Natural killer cell treated with Interleukin-12 subunit alpha and Interleukin-12 subunit beta and Interleukin-15 and Interleukin-18, amount 100 ng/mL, for 72 hours (primary cell): ENCODE measurements at places on chromosomes 7 and 10.
A peak's percentile ranks its signal among the peaks of the same experiment; 100 is the strongest.

DNA sequence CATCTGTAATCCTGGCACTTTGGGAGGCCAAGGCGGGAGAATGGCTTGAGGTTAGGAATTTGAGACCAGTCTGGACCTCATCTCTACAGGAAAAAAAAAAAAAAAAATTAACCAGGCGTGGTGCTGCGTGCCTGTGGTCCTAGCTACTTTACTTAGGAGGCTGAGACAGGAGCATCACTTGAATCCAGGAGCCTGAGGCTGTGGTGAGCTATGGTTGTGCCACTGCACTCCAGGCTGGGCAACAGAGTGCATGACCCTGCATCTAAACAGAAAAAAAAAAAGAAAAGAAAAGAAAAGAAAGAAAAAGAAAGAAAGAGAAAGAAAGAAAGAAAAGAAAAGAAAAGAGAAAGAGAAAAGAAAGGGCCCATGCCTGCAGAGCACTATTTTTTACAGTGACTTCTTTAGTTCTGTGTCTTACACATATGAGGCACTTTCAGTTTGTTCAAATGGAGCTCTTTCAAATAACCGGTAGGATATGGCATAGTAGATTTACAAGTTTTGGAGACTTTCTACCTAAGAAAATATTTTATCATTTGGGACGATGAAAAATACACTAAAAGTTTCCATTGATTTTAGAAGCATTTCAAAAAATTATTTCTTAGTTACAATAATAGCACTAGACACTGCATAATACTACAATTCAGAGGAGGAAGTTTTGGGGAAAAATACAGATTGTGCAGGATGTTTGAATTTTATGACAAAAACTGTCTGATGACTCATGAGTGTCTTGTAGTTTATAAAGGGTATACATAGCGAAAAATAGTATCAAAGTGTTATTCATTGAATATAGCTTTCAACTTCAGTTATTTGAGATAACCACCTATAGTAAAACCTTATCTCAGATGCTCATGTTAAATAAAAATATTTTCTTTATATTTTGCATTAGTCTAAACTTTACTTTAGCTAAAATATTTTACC, 75.9 kb downstream of the MDFIC start:
- no peak for DNase-seq

GRCh38 chr10:24883176-24883575, 69.2 kb downstream of the PRTFDC1 start:
- no peak for DNase-seq

DNA sequence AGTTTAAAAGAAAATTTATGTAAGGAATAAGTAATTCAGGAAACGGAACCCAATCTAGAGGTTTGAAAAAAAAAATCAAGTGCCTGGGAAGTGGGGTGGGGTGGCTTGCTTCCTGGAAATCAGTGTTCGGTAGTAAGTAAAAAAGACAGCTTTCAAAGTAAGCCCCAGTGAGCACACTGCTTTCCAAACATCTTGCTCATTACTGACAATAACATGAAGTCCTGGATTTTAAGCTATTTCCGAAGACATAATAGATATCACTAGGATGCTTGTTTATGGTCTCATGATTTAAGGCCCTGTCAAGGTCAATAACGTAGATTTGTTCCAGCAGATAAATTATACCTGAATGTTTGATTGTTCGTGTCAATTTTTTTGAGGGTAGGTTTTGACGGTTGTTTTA, 1.3 kb downstream of the STAMBPL1 start:
- no peak for DNase-seq

GRCh38 chr10:93579089-93579488, 12.6 kb downstream of the FFAR4 start:
- DNase-seq = no peak

DNA sequence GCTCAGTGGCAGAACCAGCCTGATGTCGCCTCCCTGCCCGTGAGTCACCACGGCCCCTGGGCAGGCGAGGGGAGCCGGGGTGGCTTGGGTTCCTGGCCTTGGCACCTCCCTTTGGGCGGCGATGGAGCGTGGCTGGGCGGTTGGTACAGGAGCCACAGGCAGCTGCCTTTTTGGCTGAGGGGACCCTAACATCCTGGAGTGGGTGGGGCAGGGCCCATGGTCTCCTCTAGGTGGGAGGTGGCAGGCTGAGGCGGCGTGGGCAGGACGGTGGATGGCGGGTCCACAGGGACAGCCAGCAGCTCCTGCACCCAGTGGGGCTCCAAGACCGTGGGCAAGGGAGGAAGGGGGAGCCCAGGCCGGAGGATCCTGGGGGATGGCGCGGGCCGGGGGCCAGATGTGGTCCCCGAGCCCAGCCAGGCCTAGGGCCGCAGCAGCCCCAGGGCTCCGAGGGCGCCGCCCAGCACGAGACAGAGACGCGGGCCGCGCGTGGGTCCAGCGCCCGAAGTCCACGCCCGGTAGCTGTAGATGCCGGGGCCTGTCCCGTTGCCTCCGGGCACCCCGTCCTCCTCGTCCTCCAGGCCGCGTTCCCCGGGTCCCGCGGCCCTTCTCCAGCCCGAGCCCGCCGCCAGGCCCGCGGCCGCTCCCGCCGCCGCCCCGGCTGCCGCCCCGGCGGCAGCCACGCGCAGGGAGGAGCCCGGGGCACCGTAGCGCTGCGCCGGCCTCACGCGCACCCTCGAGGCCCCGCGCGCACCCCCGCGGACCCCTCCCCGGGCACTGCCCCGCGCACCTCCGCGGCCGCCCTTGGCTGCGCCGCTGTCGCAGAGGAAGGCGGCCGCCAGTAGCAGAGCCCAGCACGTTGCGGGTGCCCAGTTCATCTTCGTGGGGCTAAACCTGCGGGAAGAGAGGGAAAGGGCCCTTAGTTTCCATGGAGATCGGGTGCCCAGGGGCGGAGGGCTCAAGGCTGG, 1.3 kb downstream of the SPRN start:
- DNase-seq = no peak

DNA sequence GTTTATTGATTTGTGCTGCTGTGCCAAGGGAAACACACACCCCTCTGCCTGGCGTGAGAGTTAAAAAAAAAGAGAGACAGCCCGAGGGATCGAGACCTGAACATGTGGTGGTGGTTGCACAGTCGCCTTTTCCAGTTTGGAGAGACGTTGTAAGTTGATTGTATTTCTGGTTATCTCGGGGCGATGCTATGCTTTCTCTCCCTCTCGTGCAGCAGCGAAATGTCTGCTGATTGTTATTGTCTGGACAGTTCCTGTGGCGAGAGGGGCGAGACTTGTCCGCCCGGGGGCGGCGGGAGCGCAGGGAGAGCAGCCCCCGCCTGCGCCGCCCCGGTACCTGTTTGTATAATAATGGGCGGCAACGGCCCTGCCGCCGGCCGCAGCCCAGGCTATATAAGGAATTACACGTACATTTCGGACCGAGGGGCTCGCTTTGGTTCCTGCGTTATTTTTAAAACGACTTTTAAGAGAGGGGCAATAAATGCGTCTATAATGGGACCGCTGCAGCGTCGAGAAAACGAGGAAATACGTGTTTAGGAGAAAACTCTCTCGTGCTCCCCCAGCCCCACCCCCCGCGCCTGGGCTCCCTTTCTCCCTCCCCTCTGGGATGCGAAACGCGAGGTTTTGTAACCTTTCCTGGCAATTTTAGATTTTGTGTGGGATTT, 1.7 kb downstream of the ZEB1 start:
- DNase-seq = no peak

DNA sequence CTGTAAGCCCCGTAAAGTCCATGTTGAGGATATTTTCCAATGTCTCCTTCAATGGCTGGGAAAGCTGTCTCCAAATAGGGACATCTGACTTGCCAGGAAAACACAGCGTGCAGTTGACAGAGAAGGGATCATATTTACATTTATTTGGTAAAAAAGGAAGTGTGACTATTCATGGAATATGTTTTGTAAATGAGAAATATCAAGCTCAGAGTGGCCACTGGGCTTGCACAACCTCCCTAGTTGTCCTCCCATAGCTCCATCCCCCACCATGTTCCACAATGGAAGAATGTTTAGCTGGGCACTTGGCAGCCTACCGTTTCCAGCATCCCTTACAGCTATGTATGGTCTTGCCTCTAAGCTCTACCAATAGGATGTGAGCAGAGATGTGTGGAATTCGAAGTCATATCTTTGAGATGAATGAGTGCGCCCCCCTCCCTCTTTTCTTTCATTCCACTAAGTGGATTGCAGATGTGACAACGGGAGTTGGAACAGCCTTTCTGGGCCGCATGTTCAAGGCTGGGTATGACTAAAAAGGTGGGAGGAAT, 306.6 kb upstream of the ZMIZ1 start:
- no peak for DNase-seq

GRCh38 chr10:118572256-118573041, 23.0 kb downstream of the PRLHR start:
- no peak for DNase-seq

- no peak for DNase-seq
Observed at GRCh38 chr7:44402401-44403060, 77.1 kb upstream of the CAMK2B start.

GRCh38 chr10:88114368-88114767, 250.9 kb downstream of the PTEN start:
- no peak for DNase-seq

DNA sequence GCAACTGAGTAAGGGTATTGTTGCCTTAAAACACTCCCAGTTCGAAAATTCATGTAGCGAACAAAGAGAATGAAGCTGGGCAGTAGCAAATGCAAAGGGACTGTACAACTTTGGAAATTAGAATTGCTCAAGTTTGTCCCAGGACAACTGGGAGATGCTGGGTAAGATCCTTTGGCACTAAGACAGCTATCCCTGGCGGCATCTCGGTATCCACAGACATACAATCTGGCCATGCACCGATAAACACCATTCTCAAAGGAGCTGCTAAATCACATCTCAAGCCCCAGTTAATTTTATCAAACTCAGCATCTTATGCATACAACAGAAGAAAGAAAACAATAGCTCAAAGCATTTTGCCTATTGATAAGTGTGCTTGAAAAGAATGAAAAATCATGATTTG, 177.3 kb downstream of the AMPH start:
- DNase-seq = no peak

GRCh38 chr7:143510854-143511592, 33.4 kb downstream of the TAS2R41 start:
- no peak for DNase-seq

DNA sequence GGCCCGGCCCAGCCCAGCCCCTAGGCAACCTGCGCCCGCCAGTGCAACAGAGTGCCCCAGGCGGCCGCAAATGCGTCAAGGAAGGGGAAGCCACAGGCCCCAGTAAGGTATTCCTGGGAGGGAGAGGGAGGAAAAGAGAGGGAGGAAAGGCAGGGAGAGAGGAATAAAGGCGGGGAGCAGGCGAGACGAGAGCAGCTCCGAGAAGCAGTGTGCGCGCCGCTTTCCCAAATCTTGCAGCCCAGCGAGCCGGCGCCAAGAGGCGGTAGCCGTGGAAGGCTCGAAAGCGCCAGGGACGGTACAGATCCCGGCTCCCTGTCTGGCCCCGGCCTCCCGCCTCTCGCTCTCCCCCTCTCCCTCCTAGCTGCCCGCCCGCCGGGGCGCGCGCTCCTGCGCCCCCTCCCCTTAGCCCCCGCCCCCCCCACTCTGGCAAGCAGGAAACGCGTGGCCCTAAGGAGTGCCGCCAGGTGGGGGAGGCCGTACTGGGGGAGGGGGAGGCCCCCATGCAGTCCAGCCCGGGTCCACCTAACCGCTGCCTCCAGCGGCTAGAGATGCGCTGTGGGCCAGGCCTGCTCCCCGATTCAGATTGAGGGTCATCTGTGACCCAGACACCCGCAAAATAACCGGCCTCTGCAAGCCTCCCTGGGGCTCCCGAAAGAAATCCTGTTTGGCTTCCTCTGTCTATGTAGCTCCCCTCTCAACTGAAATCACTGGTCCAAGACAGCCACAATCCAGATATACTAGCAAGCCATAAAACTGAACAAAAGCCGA, 4.3 kb downstream of the HOXA10 start:
- DNase-seq = peak; percentile 44

GRCh38 chr10:89301232-89301631, 614 bp upstream of the IFIT2 start:
- no peak for DNase-seq

DNA sequence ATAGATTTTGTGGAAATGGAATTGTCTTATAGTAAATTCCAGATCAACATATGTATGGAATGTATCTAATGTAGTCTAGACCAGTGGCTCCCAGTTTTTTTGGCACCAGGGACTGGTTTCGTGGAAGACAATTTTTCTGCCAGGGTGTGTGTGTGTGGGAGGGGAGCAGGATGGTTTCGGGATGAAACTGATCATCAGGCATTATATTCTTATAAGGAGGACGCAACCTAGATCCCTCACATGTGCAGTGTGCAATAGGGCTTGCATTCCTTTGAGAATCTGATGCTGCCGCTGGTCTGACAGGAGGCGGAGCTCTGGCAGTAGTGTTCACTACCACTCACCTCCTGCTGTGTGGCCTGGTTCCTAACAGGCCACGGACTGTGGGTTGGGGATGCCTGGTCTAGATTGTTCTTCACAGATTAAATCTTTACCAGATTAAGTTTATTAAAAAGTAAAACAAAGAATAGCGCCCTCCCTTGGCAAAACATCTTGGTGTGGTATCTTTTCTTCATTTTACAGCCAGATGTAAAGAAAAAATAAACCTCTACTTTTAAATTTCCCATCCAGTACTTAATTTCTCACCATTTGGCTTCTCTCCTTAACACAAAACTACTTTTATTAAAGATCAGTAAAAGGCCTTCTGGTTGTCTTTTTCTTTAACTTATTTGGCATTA, 48.4 kb downstream of the SEPTIN7 start:
- no peak for DNase-seq

- DNase-seq = no peak
Observed at GRCh38 chr7:100141555-100141949, 7.2 kb upstream of the LAMTOR4 start.

DNA sequence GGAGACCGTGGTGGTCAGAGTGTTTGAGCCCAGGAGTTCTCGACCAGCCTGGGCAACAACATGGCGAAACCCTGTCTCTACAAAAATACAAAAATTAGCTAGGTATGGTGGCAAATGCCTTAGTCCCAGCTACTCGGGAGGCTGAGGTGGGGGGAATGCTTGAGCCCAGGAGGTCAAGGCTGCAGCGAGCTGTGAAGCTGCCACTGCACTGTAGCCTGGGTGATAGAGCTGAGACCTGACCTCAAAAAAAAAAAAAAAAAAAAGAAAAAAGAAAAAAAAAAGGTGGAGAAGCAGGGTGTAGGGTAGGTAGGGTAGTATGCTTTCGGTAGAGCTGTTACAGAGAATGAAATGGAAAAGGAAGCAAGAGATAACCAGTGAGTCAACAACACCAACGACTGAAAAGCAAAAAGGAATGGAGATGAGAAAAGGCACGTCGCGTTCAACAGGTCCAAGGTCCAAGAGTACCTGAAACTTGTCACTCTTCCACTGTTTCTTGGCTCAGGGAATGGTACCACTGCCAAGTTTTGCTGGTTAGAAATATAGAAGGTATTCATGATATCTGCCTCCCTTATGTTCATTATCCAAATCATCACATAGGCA, 4.3 kb upstream of the RSBN1L start:
- DNase-seq = no peak

GRCh38 chr10:26832960-26833359, 27.8 kb downstream of the ABI1 start:
- no peak for DNase-seq

DNA sequence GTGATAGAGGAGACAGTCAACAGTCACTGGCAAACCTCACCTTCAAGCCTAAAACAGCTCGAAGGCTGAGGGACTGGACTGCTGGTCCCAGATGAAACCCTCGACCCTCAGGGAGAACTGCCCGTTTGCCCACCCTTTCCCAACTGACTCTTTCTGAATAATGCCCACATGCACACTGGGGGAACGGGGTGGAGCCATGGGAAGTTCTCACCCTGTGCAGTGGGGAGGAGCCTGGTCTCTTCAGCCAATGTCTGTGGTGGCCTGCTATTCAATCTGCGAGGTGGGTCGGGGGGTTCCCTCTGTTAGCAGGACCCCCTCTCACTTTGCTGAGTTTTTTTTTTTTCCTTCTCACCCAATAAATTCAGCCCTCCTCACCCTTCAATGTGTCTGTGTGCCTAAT, 14.5 kb downstream of the TOMM7 start:
- DNase-seq = no peak
